ENCODE measurements at places on chromosomes 5 and 9. TPM values are rescaled to one million over a fixed set of nuclear protein-coding genes. Genes with fewer than 3 reads are reported as not detected.

The PHF24 gene
- 0.40 TPM for total RNA-seq

The GRPEL2 gene
- 7.9 TPM for total RNA-seq

The RIC1 gene
- total RNA-seq = 25.7 TPM

The ARSI gene
- 14.1 TPM for total RNA-seq

The MYMK gene
- 1.0 TPM for total RNA-seq

The HINT2 gene
- 26.4 TPM for total RNA-seq

The PCDHB13 gene
- 1.0 TPM for total RNA-seq

The RAD17 gene
- 14.0 TPM for total RNA-seq

The TMEM215 gene
- not detected for total RNA-seq

The TPPP gene
- total RNA-seq = not detected

The PCDHA4 gene
- not detected for total RNA-seq

The SPATA31C2 gene
- not detected for total RNA-seq

The CARD9 gene
- 4.7 TPM for total RNA-seq

The GTF3C4 gene
- total RNA-seq = 11.4 TPM

The ALDH7A1 gene
- 24.4 TPM for total RNA-seq

The KIF4B gene
- 0.08 TPM for total RNA-seq

The PCDHB12 gene
- total RNA-seq = 0.08 TPM

The IL4 gene
- total RNA-seq = not detected

The ZNF608 gene
- total RNA-seq = 9.3 TPM

The IFNK gene
- total RNA-seq = not detected

The ADAMTSL2 gene
- 2.4 TPM for total RNA-seq

The IFNA8 gene
- total RNA-seq = not detected

The SLC6A3 gene
- total RNA-seq = not detected

The C9orf43 gene
- not detected for total RNA-seq

The ELOVL7 gene
- not detected for total RNA-seq

All from epithelial cell of alveolus of lung (primary cell).